ENCODE measurements at places on chromosomes 11 and 22.

- DNase-seq = no peak
Observed at GRCh38 chr22:41544671-41545476, 604 bp upstream of the POLR3H start.

DNA sequence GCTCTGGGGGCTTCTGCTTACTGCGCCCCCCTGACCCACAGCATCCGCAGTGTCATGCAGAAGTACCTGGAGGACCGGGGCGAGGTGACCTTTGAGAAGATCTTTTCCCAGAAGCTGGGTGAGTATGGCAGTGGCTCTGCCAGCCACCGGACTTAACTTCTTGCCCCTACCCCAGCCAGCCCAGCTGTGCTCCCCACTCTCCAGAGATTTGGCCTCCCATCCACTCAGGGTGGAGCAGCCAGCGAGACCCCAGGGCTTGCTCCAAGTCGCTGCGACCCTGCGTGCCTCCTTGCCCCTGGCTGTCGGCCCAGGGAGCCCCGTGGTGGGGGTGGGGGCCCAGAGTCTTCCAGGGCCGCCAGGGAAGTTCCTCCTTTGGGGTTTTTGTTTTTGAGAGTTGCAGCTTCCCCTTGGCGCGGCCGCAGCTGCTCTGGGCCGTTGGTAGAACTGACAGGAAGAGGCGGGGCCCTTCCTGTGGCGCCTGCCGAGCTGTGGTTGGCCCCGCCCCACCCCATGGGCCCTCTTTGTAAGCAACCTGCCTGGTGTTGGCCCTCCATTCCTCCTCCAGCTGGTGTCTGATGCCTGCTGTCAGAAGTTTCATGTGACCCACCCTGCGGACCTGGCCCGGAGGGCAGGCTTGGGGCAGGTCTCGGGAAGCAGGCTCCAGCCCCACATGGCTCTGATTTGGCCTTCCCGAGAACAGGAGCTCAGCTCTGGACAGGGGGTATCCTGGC lies 11.1 kb downstream of the GRK2 start:
- DNase-seq = peak; percentile 89

DNA sequence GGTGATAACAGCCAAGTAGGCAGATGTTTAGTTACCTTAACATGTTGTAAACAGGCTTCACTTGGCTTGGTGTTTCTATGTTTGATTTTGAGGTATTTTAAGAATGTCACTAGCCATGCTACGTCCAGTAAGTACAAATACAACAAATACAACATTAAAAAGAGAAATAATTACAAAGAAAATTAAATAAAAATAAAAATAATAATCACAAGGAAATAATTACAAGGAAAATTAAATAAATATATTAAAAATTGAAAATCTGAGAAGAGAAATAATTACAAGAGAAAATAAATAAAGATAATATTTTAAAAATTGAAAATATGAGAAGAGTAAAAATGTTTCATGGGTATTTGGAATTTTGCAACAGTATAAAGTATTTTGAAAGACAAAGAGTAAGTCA lies 103.9 kb downstream of the GUCY1A2 start:
- no peak for DNase-seq

GRCh38 chr11:2101171-2101675 lies 38.0 kb downstream of the IGF2 start:
- DNase-seq = no peak

DNA sequence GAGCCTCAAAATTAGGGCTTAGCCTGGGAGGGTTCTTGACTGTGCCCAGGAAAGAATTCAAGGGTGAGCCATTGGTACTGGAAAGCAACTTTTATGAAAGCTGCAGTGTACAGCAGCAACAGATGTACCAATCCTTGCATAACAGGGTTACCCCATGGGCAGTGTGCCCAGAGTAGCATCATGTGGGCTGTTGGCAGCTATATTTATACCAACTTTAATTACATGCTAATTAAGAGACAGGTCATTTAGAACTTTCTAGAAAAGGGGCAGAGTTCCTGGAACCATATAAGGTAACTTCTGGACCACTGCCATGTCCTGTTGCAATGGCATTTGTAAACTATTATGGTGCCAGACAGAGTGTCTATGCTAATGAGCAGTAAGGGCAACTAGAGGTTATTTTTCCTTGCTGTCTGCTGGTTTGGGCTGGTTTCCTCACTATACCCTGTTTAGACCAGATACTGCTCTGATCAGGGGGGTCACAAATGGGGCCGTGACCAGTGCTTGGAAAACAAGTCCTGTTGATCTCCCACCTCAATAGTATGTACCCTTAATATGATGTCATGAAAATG lies 1120.5 kb upstream of the RAG2 start:
- no peak for DNase-seq

DNA sequence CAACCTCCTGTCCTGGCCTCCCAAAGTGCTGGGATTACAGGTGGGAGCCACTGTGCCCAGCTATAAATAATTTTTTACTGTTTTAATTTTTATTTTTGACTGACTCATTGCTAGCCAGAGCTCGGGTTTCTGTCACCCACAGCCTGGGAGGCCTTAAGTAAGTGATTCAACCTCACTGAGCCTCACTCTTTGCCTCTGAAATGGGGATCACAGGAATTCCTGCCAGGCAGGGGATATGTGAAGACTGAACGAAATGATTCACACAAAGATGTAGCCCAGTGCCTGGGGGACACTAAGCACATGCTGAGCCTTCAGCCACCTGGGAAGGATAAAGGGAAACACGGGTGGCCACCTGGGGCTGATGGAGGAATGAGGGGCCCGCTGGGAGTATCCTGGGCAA lies 3.8 kb upstream of the LRRC74B start:
- no peak for DNase-seq

- no peak for DNase-seq
Observed at GRCh38 chr11:129061492-129062230, 119.0 kb upstream of the TP53AIP1 start.

DNA sequence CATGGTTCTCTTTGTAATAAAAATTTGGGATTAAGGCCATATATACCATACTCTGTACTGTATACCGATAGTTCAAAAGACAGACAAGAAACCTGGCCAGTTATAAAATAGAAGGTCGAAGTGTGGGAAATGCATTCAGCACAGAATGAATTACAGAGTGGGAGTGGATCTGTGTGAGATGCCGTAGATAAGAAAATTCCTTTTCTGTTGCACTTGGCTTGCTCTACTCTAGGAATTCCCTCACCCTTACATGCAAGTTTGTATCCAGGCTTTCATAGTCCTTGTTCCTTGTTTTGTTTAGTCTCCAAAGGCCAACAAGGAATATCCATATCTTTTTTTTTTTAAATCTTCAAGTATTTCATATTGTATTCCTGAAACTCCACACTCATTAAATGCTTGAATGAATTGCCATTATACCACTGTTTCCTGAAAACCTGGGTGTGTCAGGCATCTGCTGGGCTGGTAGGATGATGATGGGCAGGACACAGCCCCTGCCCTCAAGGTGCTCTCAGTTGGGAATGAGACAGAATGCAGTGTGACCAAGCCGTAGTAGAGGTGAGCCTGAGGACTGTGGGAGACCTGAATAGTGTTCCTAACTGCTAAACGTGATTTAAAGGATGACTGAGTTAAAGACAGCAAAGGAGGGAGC lies 53.5 kb downstream of the TEAD1 start:
- no peak for DNase-seq

DNA sequence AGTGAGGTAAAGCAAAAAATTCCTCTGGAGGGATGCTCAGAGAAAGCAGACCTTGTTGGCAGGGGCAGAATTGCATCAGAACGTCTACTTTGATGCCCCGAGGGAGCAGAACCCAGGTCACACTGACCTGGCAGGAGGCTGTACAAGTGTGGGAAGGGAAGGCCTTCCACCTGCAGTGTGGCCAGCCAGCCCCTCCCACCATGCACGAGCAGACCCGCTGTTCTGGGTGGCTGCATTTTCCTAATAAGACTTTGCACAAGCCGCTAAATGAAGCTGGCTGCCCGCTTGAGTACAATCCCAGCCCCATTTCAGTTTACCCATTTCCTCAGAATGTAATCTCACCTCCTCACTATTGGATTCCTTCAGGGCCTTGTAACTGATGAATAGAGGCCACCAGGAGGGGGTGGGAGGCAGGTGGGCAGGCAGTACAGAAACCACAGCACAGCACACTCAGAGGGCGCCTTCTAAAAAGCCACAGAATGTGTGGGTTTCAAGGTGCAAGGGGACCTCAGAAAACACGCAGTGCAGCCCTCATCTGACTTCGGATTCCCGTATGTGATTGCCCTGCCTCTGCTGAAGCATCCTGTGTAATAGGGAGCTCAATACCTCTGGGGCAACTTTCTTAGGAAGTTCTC lies 316.6 kb downstream of the OPCML start:
- DNase-seq = no peak

- no peak for DNase-seq
Observed at GRCh38 chr11:102332611-102332994, 14.4 kb upstream of the BIRC2 start.

- DNase-seq = peak; percentile 56
Observed at GRCh38 chr11:67317888-67318555, 14.7 kb downstream of the SSH3 start.

GRCh38 chr22:36465232-36466021 lies 16.0 kb downstream of the TXN2 start:
- DNase-seq = no peak

GRCh38 chr11:84642500-84642899 lies 984.6 kb downstream of the DLG2 start:
- no peak for DNase-seq

DNA sequence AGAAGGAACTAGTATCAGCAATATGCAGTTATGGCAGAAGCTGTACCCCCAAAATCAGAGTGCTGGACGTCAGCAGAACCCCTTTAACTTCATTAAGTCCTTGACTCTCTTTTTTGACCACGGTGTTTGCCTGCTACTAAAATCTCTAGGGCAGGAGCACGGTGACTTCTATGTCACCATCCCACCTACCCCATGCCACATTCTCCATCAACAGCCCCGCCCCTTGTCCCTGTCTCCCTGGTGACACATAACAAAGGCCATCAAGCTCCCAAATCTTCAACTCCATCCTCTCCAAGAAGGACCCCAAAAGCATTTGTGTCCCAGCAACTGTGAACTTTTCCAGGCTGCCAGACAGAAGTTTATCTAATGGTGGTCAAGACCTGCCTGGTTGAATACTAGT lies 894 bp downstream of the ADA2 start:
- DNase-seq = no peak

DNA sequence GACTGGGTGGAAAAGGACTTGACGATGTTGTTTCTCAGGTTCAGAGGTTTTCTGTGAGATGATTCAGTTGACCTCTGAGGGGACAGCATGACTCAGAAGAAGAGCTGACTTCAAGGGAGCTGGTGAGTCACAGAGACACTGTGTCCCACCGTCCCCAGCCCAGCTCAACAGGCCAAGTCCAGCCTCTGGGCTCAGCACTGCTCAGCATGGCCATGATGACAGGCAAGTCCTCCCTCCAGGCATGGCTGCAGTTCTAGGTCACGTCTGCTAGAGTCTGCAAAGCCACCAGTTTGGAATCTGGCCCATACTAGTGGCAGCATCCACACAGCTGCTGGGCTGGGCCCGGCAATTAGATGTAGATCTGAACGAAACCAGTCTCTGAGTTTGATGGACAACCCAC lies 12.9 kb downstream of the TRIM29 start:
- DNase-seq = no peak

DNA sequence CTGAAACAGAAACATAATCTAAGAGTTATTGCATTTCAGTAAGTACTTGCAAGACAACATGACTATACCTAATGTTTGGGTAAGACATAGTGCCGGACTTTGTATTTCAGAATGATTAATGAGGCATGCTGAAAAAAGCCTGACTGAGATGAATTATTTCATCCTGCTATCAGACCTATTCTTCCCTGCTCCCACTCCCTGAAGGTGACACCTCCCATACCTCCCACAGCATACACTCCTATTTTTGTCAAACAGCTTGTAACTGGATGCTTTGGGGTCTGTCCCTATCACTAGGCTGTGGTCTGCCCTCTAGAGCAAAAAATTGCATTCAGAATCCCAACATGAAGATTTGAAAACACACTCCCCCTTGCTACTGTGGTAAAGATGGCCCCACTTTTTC lies 10.9 kb upstream of the SCN3B start:
- no peak for DNase-seq

DNA sequence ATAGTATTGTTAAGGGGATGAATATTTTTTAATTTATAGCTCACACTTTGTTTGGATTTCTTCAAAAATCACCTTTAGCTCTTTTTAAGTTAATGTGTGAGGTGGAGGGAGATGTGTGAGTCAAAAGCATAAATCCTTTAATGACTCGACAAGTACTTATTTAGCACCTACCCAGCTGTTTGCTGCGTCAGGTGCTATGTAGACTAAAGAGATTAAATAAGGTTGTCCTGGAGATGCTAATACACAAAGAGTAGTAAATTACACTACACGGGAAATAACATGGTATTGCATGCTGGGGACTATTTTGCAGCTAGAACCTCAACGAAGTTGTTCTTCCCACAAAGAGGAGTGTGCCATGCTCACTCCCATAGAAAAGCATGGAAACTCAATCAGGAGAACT lies 583.3 kb upstream of the TENM4 start:
- DNase-seq = no peak

- DNase-seq = no peak
Observed at GRCh38 chr11:67230886-67231285, 35.4 kb upstream of the GRK2 start.

Measured in germinal center (tissue), 1 donor.